Activated CD4-positive, alpha-beta T cell treated with anti-CD3 and anti-CD28 coated beads, Interleukin-2, amount 50 U/mL, for 1 hour (primary cell): ENCODE measurements at places on chromosomes 7 and 10.

GRCh38 chr10:70758757-70759514, 26.2 kb downstream of the TBATA start:
- peak; percentile 61 for DNase-seq

GRCh38 chr7:9083837-9084236, 650.4 kb downstream of the NXPH1 start:
- DNase-seq, result no peak

DNA sequence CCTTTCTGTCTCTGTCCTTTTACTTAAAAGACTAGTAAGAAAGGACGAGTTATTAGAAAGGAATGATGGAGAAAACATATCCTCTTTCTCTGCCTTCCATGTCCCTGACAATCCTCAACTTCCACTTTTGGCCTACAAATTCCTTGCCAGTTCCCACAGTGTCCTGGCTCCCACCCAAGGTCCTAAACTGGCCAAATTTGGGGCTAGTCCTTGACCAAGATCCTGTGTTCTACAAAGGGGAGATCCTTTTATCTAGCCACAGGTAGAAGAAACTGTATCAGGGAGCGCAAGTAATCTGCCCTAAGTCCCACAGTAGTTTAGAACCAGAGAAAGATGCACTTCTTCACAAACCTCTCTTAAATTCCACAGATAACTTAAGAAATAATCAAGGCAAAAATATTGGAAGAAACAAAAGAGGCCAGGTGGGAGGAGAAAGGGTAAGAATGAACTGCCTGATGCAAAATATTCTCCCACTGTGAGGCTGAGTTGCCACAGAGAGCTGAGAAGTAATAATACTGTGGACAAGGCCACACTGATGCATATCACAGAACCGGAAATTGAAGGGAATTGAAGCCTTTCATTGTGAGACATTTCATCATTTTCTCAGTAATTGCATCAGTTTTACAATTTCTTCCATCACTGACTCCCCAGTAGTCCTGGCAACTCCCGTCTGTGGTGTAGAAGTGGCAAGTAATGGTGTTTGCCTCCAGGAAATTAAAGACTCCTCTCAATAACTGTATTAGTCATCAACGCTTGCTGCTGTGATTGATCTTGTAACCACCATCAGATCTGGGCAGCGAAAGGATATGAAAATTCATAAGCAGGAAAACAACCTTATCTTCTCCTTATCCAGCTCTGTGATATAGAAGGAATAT, 47.2 kb downstream of the DNAJC12 start:
- no peak for DNase-seq

GRCh38 chr10:33125522-33126517, 167.8 kb upstream of the ITGB1 start:
- peak; percentile 35 for DNase-seq

GRCh38 chr10:20552382-20552781, 344.7 kb downstream of the NEBL start:
- DNase-seq, result no peak

DNA sequence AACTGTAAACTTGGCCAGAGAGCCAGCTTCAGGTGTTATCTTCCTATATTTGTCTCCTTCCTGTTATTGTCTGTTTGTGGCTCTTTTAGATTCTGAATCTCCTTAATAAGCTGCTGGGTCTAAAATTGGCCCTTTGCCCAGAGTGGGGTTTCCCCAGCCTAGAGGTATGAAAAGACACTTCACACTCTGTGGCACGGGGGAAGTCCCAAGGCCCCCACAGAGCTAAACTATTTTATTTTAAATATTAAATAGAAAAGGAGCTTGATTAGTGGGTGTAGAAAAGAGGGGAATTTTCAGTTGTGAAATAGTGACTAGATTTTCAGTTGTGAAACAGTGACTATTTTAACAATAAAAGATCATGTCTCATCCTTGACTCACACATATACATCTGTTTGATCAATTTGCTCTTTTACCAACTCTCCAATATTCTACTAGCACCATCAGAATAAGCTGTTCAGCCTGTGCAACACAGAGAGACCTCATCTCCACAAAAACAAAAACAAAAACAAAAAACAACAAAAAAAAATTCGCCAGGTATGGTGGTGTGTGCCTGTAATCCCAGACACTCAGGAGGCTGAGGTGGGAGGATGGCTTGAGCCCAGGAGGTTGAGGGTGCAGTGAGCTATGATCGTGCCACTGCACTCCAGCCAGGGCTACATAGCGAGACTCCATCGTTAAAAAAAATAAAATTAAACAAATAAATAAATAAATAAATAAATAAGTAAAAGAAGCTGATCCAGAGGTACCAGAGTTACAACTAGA, 24.9 kb upstream of the ADO start:
- peak; percentile 75 for DNase-seq

GRCh38 chr7:74230446-74231231, 20.8 kb downstream of the LAT2 start:
- DNase-seq, result no peak

- no peak for DNase-seq
Observed at GRCh38 chr10:46048152-46048551, 2.1 kb upstream of the MSMB start.

- no peak for DNase-seq
Observed at GRCh38 chr7:81439591-81439990, 330.3 kb downstream of the HGF start.

GRCh38 chr7:137475966-137476365, 132.4 kb upstream of the PTN start:
- no peak for DNase-seq

- no peak for DNase-seq
Observed at GRCh38 chr10:10530313-10530712, 487.4 kb upstream of the CELF2 start.

DNA sequence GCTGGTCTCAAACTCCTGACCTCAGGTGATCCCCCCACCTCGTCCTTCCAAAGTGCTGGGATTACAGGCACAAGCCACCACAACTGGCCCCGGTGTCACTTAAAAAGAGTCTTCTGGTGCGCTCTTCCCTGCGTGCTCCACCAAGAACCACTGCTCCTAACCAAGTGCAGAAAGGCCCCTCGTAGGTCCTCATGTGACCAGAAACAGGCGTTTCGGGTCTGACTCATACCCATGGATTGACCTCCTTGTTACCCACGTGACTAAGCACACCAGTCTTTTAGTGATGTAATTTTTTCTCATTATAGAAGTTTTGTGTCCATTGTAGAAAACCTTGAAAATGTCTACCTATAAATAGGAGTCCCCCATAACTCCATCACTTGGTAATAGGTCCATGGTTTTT, 13.9 kb downstream of the FKBP6 start:
- DNase-seq, result no peak

GRCh38 chr10:95303535-95303934, 12.7 kb upstream of the PDLIM1 start:
- no peak for DNase-seq

- no peak for DNase-seq
Observed at GRCh38 chr7:33248671-33249070, 119.3 kb downstream of the BBS9 start.

DNA sequence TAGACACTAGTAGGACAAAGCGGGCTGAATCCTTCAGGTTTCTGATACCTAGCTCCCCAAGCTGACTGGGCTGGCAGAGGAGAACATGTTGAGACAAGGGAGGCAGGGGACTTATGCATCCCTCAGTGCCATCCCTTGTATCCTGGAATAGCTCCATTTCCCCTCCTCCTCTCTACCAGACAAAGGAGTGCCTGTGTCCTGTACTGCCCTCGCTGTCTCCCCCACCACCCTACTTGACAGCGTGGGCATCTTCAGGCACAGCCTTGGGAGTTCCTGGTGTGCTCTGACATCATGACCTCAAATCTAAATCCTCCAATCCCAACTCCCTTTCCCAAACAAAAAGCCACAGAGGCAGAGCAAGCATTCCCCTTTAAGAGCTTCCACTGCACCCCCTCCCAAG, 9.0 kb downstream of the SFXN3 start:
- no peak for DNase-seq

DNA sequence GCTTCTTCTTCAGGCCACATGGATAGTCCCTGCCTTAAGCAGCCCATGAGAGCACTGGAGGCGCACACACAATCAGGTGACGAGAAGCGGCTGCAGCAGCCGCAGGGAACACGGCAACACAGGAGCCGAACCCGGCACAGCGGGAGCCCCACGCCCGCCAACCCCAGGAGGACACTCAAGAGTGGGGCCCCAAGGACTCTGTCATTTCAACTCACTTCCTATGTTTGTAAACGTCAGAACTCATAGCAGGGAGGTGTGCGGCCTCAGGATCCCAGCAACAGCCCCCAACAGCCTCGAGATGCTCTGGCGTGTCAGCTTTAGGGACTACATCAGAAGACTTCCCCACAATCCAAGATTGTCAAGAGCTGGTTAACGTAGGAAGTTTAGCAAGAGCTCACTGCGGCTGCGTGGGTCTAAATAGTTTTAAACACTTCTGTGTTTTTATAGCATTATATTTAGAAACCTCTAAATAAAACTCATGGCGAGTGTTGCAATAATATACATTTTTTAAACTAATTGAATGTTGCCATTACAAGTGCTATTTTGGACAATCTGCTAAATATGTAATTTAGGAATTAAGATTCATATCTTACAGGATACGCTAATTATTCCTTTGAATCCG, 123.4 kb downstream of the MAD1L1 start:
- no peak for DNase-seq

GRCh38 chr7:10718768-10719167, 254.9 kb upstream of the PHF14 start:
- no peak for DNase-seq

DNA sequence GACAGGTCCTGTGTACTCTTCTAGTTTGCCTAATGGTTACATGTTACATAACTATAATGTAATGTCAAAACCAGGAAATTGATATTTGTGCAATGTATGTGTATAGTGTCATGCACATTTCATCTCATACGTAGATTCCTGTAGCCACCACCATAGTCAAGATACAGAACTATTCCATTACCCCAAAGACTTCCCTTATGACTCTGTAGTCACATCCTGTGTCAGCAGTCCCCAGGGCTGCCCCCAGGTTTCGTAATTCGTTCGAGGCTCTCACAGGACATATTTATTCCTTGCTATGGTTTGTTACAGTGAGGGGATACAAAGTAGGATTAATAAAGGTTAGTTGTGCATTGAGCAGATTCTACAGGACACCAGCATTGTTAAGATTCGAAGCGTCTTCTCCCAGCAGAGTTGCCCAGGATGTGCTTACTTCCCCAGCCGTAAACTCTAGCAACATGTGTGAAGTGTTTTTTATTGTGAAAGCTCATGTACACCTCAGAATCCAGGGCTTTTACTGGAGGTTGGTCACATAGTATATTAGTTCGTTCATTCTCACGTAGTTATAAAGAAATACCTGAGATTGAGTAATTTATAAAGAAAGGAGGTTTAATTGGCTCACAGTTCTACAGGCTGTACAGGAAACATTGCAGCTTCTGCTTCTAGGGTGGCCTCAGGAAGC, 18.6 kb downstream of the RABGEF1 start:
- DNase-seq, result no peak
